ENCODE measurements at places on chromosomes 7 and 10.

DNA sequence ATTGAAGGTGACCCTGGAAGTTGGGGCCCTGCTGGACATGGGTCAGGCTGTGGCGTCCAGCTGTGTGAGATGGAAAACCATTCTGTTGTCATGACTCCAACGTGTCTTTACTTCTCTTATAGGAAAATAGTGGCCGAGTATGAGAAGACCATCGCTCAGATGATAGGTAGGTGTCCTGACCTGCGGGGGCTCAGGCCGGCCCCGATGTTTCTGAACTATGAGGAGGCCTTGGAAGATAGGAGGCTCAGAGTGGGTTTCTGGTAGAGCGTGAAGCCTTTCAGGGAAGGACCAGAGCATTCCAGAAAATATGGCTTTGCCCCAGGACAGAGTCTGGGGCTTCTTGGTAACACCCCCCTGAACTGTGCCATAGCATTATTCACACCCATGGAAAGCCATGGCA lies 29.3 kb upstream of the BTBD16 start:
- no peak for DNase-seq

GRCh38 chr7:27640884-27641574 lies 21.7 kb downstream of the HIBADH start:
- no peak for DNase-seq

GRCh38 chr10:122636953-122637352 lies 62.7 kb downstream of the C10orf120 start:
- no peak for DNase-seq

DNA sequence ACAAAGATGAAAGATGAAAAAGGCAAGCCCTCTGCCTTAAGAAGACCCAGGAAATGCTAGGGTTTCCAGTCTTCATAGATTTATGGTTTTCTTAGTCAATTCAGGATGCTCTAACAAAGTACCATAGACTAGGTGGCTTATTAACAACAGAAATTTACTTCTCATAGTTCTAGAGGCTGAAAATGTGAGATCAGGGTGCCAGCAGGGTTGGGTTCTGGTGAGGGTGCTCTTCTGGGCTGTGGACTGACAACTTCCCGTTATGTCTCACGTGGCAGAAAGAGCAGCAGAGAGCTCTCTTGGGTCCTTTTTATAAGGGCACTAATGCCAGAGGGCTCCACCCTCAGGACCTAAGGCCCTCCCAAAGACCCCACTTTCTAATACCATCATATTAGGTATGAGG lies 23.7 kb downstream of the ELMO1 start:
- no peak for DNase-seq

DNA sequence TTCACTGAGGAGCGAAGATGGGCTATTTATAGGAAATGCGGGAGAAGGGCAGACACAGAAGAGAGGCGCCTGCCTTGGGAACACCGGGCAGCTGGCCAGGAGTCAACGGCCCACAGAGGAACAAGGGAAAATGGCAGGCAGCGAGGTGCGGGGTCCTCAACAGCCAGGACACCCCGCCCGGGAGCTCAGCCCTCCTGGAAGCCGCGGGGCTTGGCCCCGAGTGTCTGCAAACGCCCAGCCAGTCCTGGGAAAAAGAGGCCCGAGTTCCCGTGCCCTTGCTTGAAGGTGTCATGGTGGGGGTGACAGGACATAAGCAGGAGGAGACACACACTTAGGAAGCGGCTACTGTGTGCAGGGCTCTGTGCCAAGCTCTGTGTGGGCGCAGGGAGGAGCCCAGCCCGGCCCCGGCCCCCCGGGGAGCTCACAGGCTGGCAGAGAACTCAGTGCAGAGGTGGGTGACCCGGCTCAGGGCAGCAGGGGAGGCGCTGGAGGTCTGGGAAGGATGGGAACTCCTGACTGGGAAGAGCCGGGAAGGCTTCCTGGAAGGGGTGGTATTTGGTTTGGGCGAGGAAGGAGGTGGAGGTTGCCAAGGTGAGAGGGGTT lies 79.9 kb downstream of the ELFN1 start:
- peak; percentile 82 for DNase-seq

GRCh38 chr7:47672977-47673381 lies 91.1 kb upstream of the TNS3 start:
- DNase-seq = no peak

DNA sequence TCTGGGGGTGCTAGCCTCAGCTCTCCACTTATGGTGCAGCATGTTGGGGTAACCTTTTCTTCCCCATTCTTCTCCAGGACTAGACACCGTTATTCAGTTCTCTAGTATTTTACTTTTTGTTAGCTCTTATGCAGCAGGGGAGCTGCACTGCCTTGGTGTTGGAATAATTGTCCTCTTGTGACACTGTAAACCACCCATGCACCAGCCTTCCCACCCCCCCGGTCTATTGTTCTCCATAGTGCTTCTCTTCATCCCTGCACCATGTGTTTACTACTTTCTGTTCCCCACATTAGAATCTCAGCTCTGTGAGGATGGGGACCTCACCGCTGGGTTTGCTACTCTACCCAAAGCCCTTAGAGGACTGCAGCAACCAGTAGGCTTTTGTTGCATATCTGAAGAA lies 230.7 kb downstream of the RPS24 start:
- DNase-seq = no peak

DNA sequence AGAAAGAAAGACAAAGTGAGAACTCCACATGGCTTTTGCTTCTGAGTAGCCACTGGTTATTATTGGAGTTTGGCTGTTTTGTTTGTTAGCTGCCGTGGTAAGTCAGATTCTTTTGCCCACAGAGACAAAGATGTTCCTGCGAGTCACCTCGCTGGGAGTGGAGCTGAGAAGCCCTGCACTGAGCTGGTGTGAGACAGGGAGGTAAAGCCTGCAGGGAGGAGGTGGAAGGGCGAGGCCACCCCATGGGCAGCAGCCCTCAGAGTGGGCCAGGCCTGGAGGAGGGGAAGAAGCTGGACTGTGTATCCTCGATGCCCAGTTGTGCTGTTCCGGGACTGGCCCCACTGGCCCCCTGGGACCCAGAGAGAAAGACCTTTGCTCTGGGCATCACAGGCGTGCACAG lies 14.3 kb upstream of the NOM1 start:
- DNase-seq = no peak

DNA sequence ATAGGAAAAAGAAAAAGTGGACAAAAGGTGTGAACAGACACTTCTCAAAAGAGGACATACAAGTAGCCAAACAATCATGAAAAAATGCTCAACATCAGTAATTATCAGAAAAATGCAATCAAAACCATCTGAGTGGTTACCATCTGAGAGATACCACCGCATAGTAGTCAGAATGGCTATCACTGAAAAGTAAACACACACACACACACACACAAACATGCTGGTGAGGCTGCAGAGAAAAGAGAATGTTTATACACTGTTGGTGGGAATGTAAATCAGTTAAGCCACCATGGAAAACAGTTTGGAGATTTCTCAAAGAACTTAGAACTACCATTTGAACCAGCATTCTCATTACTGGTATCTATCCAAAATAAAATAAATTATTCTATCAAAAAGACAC lies 145.7 kb downstream of the CYP26A1 start:
- DNase-seq = no peak

DNA sequence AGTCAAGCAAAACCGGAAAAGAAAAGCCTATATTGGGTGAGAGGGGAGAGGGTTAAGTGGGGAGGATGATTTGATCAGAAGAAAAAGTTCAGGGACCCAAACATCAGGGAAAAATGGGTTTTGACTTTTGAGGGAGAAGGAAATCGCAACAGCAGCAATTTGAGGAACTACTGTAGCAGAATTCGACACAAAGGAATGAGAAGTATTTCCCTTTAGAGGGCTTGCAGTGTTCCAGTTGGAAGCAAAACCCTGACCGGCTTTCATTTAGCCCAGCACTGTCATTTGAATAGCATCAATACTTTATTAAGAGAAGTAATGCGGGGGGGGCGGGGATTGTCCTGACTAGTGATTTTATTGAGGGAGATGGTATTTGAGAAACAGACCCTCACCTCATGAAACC lies 37.2 kb upstream of the GATA3 start:
- no peak for DNase-seq

DNA sequence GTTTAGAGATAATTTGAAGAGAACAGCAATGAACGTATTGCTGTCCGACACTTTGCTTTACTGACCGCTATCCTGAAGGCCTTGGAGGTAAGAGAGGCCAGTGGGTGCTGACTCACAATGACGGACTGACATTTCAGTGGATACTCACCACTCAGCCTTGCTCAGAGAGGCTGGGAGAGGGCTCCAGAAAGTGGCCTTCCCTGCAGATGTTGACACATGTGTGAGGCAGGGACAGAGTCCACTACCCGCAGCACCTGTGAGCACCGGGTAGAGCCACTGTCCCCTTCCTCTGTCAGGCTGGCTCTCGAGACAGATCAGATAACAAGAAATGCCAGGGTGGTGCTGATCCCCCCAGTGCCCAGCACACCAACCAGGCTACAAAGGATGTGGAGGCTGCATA lies 75.0 kb downstream of the GPR26 start:
- no peak for DNase-seq

DNA sequence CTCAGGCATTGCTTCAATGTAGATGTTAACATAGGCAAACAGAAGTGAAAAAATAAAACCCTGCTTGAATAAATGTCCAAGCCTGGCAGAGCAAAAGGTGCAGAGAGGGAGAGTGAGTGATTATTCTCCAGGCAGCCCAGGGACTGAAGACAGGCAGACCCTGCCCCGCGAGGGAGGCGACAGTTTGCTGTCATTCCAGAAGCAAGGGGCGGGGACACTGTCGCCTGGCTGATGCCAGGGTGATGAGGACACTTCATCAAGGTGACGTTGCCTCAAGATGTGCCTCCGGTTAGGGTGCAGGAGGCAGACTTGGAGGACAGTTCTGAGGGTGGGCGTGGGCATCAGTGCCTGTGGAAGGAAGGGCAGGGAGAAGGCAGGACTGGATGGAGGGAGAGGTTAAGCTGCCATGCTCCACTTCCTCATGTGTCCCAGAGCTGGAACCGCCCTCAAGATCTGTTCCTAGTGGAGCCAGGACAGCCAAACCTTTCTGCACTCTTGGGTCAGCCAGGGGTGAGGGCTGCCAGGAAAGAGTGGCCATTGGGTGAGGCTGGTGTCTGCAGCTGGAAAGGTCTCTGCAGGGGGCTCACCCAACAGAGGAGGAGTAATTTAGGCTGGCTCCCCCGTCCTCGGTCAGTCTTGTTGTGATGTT lies 560.5 kb upstream of the MKI67 start:
- DNase-seq = no peak

- no peak for DNase-seq
Observed at GRCh38 chr7:84924353-84924752, 262.5 kb downstream of the SEMA3D start.

DNA sequence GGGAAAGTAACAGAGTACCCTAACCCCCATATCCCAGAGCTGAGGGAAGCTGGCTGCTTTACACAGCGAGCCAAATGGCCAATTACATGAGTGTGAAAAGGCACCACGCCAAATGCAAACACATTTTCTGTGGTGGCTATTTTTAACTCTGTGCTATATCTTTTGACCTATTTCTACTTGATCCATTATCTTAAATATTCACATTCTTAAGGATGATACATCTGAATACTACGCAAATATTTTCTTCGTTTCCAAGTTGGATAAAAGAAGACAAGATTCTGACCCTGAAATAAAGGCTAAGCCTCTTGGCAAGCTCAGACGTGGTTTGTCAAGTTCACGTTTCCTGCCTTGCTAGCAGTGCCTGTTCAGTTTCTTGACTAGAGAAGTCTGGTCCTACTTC lies 146.7 kb upstream of the TMEM196 start:
- no peak for DNase-seq

- DNase-seq = no peak
Observed at GRCh38 chr10:69481305-69481704, 30.0 kb downstream of the TSPAN15 start.

DNA sequence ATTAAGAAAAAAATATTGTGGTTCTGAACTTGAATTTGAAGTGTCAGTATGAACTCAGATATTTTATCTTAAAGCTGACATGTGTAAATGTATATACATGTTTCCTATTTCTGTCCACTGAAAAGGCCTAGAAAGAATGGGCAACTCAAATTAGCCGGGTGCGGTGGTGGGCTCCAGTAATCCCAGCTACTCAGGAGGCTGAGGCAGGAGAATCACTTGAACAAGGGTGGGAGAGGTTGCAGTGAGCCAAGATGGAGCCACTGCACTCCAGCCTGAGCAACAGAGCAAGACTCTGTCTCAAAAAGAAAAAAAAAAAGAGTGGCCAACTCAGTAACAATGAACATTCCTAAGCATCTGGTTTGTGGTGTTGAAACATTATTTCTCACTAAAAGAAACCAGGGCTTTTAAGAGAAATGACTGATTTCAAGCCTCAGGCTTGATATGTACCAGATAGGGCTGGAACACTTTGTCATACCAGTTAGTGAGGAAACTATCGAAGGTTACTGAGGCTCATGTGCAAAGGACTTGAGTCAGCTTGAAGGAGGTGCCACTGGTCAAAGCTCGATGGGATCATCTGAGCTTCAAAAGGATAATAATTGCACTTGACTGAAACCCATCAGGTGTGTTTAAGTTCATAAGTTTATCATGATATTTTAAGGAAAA lies 40.5 kb downstream of the AOAH start:
- DNase-seq = no peak

DNA sequence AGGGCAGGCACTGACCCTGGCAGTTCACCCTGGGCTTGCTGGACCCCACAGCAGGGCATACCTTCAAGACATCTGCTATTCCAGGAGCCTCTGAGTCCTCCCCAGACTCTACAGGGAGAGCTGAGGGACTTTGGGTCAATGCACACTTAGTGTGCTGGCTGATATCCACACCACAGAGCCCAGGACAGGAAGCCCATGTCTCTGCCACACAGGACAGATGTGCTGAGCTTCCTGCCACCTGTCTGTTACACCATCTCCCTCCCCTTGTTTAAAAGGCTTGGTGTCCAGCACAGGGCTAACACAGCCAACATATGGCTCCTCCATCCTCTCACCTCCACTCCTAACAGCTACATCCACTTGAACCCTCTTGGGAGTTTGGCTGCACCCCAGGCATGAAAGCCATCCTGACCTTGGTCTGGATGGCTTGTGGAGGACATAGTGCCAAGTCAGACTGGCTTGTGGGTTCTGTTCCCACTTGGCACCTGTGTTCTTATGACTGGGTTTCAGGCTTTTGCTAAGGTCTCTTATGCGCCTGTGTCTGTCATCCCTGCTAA lies 529.8 kb downstream of the GALNT17 start:
- DNase-seq = no peak

GRCh38 chr10:57815949-57816348 lies 451.7 kb downstream of the IPMK start:
- DNase-seq = no peak

GRCh38 chr7:30736291-30736690 lies 15.6 kb upstream of the INMT start:
- DNase-seq = no peak

DNA sequence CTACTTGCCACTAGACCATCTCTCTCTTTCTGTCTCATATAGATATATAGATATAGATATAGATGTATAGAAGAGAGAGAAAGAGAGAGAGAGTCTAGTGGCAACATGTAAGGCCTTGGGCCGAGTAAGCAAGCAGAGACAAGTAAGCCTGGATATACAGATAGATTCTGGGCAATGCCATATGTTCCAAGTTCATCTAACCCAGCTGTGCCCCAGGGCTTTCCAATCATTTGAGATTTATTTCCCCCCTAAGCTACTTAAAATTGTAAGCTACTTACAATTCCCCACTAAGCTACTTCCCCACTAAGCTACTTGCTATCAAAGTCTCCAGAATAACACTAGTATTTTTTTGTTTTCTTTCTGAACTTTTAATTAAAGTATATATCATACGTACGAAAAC lies 1094.1 kb downstream of the DNAJB9 start:
- no peak for DNase-seq

Measured in right cardiac atrium (tissue), 5 donors.